Left lung (tissue), 14 donors: ENCODE measurements at places on chromosomes 12 and 14. TPM values are rescaled to one million over a fixed set of nuclear protein-coding genes. Genes with fewer than 3 reads are reported as not detected.
A peak's percentile ranks its signal among the peaks of the same experiment; 100 is the strongest.

DNA sequence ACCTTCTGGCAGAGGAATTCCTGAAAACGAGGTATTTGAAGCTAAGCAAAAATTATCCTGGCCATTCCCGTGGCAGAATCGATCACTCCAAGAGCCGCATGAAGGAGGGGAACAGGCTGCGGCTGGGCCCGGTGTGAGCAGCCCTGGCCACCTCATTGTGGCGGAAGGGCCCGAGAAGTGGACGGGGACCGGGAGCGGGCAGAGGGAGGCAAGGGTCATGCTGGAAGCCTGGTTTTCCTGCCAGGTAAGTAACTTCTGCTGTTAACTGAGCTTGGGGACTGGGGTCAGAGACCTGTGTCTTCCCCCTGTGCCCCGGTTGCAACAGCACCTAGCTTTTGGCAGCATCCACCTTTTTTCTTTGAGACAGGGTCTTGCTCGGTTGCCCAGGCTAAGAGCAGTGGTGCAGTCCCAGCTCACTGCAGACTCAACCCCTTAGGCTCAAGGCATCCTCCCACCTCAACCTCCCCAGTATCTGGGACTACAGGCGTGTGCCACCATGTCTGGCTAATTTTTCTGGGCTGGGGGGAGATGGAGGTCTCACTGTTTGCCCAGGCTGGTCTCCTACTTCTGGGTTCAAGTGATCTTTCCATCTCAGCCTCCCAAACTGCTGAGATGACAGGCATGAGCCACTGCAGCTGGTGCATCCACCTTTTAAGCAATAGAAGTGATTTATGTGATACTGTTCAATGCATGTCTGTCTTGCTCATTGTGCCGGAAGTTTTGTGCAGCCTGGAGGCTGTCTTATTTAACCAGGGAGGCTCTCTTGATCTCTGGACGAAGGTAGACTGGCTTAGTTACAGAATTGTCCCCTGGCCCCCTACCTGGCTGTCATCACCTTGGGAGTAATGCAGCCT, 174.0 kb upstream of the MYL2 start:
- H3K27ac ChIP-seq = no peak overlapping the region
- peaks cover 50% of the 10 kb centered on the region for H3K27me3 ChIP-seq
- H3K4me1 ChIP-seq = no peaks in the 10 kb centered on the region
- no peaks in the 10 kb centered on the region for H3K36me3 ChIP-seq
- no peak for DNase-seq
- H3K4me3 ChIP-seq = no peak overlapping the region

- H3K4me1 ChIP-seq = no peaks in the 10 kb centered on the region
- H3K4me3 ChIP-seq = no peak overlapping the region
- H3K27ac ChIP-seq = no peak overlapping the region
- DNase-seq = peak; percentile 20
- no peaks in the 10 kb centered on the region for H3K36me3 ChIP-seq
- H3K27me3 ChIP-seq = no peaks in the 10 kb centered on the region
Measured at GRCh38 chr12:105986779-105987684, 151.7 kb downstream of the NUAK1 start.

DNA sequence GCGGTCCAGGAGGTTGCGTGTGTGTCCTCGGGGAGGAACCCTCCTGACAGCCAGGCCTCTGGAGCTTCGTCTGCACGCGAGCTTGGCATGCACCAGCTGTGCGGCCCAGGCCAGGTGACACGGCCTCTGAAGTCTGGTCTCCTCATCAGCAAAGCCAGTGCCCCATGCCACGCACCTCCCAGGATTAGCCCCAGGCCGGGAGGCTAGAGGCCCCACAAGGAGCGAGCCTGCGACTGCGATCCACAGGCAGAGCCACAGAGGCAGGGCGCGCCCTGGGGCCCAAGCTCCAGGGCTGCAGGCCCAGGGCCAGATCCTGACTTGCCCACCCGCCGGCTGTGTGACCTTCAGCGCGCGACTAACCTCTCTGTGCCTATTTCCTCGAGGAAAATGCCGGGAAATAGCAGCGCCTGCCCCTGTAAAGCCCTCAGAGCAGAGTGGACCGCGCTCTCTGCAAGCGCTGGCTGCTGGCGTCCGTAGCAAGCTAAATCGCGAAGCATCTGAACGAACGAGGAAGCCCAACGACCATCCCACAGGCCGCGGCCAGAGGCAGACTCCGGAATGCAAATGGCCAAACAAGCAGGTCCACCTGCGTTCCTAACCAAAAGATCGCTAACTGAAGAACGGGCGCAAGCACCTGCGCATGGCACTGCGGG, 492 bp upstream of the BTBD6 start:
- peaks cover 33% of the 10 kb centered on the region for H3K36me3 ChIP-seq
- H3K4me1 ChIP-seq = peaks cover 30% of the 10 kb centered on the region
- no peaks in the 10 kb centered on the region for H3K27me3 ChIP-seq
- H3K27ac ChIP-seq = peak overlapping the region; percentile 83
- peak; percentile 78 for DNase-seq
- peak overlapping the region; percentile 59 for H3K4me3 ChIP-seq

- H3K4me3 ChIP-seq = no peak overlapping the region
- H3K36me3 ChIP-seq = no peaks in the 10 kb centered on the region
- H3K27ac ChIP-seq = no peak overlapping the region
- DNase-seq = no peak
- H3K27me3 ChIP-seq = no peaks in the 10 kb centered on the region
Measured at GRCh38 chr14:62185078-62185477, 422.9 kb downstream of the SNAPC1 start.

GRCh38 chr14:68279777-68280233, 460.2 kb downstream of the RAD51B start:
- H3K27ac ChIP-seq = no peak overlapping the region
- DNase-seq = no peak
- peaks cover 27% of the 10 kb centered on the region for H3K4me1 ChIP-seq
- no peaks in the 10 kb centered on the region for H3K36me3 ChIP-seq
- no peaks in the 10 kb centered on the region for H3K27me3 ChIP-seq

- no peak for DNase-seq
- H3K27me3 ChIP-seq = no peaks in the 10 kb centered on the region
- H3K4me1 ChIP-seq = peaks cover 27% of the 10 kb centered on the region
- no peak within 1 kb of the TSS for H3K4me3 ChIP-seq
- H3K27ac ChIP-seq = no peak within 1 kb of the TSS
- no peaks in the 10 kb centered on the region for H3K36me3 ChIP-seq
Measured at GRCh38 chr12:48203192-48203591, at the start of gene OR10AD1. TSS of gene OR10AD1 (minus strand) at chr12:48203292. CDS start at chr12:48203292, 0 bp downstream.

DNA sequence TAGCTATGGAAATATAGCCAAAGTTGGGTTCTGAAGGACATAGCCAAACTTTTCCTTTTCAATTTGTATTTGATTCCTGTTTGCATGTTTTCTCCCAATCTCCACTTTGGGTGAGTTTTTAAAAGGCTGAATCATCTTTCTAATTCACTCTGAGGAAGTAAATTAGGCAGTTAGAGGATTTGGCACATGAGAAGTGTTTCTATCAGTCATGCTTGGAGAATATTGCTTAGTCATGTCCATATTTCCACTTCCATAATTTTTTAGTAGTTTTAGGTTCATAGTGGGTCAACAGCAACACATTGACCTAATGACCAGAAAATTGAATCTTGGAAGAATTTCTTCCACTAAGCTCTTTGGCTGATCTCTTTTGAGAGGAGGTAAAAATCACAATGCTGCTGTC, 21.8 kb downstream of the IRAK3 start:
- H3K36me3 ChIP-seq = peaks cover 3% of the 10 kb centered on the region
- H3K4me3 ChIP-seq = no peak overlapping the region
- no peaks in the 10 kb centered on the region for H3K27me3 ChIP-seq
- H3K27ac ChIP-seq = peak overlapping the region; percentile 60

Gene TEX22
- 3.0 TPM for total RNA-seq

GRCh38 chr12:6608592-6609281, 1.6 kb upstream of the CHD4 start:
- no peak overlapping the region for H3K4me3 ChIP-seq
- H3K27ac ChIP-seq = peak overlapping the region; percentile 61
- no peak for DNase-seq
- H3K4me1 ChIP-seq = peaks cover 31% of the 10 kb centered on the region
- H3K36me3 ChIP-seq = no peaks in the 10 kb centered on the region

DNA sequence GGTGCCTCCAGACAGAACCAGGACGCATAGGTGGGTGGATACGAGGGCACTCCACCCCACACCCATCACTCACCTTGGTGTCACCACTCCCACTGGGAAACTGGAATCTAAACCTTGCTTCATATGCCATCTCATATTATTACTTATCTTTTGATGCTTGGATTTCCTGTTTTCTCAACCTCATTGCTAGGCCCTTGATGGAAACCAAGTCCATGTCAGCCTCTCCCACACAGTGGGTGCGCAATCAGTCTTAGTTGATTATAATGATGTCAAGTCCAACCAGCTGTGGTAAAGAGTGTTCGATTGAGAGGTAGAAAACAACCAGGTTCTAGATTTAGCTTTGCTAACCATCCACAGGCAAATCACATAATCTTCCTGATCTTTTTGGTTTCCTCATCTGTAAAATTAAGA, 584 bp upstream of the DDHD1 start:
- H3K4me1 ChIP-seq = peaks cover 10% of the 10 kb centered on the region
- H3K4me3 ChIP-seq = peak overlapping the region; percentile 73

DNA sequence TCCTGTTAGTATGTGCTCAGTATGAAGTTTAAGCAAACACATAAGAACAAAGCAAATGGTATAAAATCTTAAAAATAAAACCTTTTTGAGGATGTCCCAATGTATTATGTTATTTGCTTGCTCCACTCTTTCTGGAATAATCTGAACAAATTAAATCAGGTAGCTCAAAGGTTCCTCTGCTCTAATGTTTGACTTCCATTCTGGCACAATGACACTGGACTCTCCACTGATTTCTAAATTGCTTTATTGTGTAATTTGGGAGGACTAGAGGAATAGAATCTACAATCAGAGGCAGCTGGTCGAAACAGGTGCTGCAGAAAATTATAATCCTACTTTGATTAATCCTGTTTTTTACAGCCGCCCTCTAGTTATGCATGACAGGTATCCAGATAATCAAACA, 523.7 kb upstream of the FOXG1 start:
- no peaks in the 10 kb centered on the region for H3K27me3 ChIP-seq
- H3K4me1 ChIP-seq = no peaks in the 10 kb centered on the region
- no peak overlapping the region for H3K4me3 ChIP-seq
- no peaks in the 10 kb centered on the region for H3K36me3 ChIP-seq

DNA sequence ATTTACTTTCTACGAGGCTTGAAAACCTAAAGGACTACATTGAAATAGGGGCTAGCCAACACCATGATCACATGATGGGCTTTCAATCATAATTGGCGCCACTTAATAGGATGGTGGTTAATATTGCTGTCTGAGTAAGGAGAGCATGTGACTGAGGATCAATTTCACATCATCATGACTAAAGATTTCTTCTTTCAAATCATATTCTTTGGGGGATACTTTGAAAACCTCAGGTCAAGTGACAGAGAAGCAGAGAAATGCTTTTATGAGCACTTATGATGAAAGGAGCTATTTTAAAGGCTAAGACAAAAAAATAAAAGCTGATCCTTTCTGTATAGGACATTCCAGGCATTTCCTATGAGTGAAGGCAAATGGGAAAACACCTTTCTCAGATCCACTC, 42.9 kb upstream of the KRAS start:
- H3K27ac ChIP-seq = no peak overlapping the region
- no peaks in the 10 kb centered on the region for H3K27me3 ChIP-seq
- no peaks in the 10 kb centered on the region for H3K36me3 ChIP-seq
- H3K4me1 ChIP-seq = no peaks in the 10 kb centered on the region
- no peak for DNase-seq

Gene KRT6C
- total RNA-seq = not detected

DNA sequence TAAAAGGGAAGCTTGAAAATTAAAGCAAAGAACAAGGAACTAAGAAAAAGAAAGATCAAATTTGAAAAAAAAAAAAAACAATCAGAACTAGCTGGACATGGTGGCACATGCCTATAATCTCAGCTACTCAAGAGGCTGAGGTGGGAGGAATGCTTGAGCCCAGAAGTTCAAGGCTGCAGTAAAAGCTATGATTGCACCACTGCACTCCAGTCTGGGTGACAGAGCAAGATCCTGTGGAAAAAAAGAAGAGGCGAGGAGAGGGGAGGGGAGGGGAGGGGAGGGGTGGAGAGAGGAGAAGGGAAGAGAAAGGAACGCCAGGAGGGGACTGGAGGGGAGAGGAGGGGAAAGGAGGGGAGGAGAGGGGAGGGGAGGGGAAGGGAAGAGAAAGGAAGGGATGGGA, 43.0 kb downstream of the EEA1 start:
- no peaks in the 10 kb centered on the region for H3K4me1 ChIP-seq
- DNase-seq = no peak
- no peak overlapping the region for H3K27ac ChIP-seq
- H3K36me3 ChIP-seq = no peaks in the 10 kb centered on the region

GRCh38 chr14:56482310-56482911, 97.2 kb upstream of the TMEM260 start:
- no peak overlapping the region for H3K4me3 ChIP-seq
- no peaks in the 10 kb centered on the region for H3K4me1 ChIP-seq
- no peak for DNase-seq

DNA sequence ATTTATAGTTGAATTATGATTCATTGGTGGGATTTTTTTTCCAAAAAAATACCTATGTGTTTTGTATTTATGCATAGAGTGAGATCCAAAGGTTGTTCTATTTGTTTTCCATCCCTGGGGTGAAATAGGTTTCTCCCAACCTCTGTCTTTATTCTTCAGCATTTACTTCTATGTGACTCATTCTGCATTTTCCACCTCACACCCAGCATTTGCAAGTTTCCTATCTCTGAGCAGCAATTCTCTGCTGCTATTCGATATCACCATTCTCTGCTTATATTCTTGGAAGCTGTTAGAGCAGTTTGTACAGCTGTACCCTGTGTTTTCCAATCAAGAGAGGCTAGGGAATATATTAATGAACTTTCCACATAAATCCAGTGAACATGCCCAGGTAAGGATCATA, 538.9 kb downstream of the SNAPC1 start:
- H3K27me3 ChIP-seq = no peaks in the 10 kb centered on the region

Gene PGF
- total RNA-seq = 3.4 TPM

DNA sequence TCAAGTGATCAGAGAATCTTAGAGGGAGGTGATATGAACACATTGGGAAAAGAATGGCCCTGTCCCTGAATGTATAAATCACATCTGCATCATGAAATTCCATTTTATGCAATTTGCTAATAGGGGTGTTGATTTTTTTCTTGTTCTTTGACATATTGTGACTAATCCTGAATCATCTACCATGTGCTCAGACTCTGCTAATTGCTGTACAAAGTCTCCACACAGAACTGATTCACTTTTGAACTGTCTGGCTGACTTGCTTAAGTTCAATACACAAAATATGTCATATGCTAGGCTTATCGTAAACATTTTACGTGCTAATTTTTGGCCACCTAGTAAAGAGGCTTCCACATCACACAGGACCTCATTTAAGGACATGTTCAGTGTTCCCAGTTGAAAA, 2.6 kb downstream of the TMEM132D start:
- H3K4me3 ChIP-seq = no peak overlapping the region
- H3K4me1 ChIP-seq = no peaks in the 10 kb centered on the region
- H3K27ac ChIP-seq = no peak overlapping the region
- H3K36me3 ChIP-seq = no peaks in the 10 kb centered on the region
- peaks cover 53% of the 10 kb centered on the region for H3K27me3 ChIP-seq

Gene EPS8
- 64.8 TPM for total RNA-seq
